ENCODE measurements at places on chromosomes 16 and 17. TPM values are rescaled to one million over a fixed set of nuclear protein-coding genes. Genes with fewer than 3 reads are reported as not detected.
A peak's percentile ranks its signal among the peaks of the same experiment; 100 is the strongest.

- no peak for DNase-seq
These were observed 27.5 kb downstream of the OR1D5 start for GRCh38 chr17:3035968-3036280.

GRCh38 chr16:4159726-4160125, 43.5 kb upstream of the ADCY9 start:
- DNase-seq = no peak

GRCh38 chr17:59337741-59338299, 6.4 kb downstream of the YPEL2 start:
- DNase-seq = no peak

DNA sequence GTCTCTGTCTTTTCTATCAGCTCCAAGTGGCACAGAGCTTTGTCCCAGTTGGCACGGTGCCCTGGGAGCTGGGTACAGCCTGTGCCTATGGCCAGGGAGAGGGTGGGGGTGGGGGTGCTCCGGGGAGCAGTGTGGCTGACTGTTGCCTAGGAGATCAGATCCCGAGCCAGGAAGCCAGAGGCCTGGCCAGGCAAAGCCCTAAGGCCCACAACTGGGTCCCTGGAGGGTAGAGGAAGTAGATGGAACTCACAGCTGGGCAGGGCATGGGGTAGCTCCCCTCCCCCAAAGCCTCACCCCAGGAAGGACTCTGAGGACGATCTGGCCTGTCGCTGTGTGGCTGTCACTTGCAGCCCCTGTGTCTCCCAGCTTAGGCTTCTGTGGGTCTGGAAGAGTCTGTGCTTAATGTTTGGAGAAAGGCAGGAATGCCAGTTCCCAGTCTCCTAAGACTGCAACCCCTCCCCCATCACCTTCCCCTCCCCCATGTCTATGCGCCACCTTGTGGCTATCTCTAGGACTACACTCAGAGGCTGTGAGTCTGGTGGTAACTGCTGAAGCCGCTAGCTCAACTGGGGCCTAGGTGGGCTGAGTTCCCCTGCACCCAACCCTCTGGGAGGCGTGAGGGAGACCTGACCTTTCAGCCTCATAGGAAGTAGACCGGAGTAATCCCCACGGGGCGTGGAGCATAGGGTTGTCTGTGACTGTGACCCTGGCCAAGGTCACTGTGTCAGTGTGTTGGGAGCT, 12.6 kb downstream of the THRA start:
- peak; percentile 76 for DNase-seq

DNA sequence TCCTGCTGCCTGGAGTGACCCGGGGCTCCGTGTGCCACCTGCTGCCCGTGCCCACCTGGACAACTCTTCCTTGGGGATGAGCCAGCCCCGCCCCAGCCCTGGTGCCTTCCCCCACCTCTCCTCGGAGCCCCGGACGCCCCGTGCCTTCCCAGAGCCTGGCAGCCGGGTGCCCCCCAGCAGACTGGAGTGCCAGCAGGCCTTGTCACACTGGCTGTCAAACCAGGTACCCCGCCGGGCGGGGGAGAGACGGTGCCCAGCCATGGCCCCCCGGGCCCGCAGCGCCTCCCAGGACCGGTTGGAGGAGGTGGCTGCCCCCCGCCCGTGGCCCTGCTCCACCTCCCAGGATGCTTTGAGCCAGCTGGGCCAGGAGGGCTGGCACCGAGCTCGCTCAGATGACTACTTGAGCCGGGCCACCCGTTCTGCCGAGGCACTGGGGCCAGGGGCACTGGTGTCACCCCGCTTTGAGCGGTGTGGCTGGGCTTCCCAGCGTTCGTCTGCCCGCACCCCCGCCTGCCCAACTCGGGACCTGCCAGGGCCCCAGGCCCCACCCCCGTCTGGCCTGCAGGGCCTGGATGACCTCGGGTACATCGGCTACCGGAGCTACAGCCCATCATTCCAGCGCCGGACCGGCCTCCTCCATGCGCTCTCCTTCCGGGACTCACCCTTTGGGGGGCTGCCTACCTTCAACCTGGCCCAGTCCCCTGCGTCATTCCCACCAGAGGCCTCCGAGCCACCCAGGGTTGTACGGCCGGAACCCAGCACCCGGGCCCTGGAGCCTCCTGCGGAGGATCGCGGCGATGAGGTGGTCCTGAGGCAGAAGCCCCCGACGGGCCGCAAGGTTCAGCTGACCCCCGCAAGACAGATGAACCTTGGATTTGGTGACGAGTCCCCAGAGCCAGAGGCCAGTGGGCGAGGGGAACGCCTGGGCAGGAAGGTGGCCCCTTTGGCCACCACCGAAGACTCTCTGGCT, 38.4 kb downstream of the ARHGAP23 start:
- DNase-seq = no peak

DNA sequence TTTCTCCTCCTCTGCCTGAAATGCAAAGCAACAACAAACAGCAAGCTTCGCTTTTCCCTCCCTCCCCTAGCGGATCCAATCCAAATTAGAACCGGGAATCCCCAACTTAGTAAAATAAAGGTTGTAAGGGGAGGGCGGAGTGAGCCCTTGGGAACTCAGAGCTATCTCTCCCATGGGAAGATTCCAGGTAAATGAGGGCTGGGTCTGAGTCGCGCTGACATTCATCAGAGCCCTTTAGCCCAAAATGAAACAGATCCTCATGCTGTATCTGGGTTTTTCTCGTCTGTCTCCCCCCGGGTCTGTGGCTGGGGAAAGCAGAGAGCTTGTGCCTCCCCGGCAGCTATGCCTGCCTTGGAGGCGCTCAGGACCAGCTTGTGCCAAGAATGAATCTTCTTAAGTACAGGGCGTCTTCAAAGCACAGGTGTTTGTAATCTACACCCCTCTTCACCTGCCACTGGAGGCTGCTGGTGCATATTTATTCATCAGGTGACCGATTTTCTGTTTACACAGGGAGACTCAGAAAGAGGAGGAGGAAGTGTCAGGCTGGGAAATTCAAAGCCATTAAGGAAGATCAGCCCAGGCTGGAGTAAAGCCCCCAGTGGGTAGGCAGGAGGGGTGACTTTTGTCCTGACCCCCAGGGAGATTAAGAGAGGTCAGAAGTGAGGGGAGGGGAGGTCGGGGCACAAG, 55.0 kb upstream of the GSE1 start:
- no peak for DNase-seq

DNA sequence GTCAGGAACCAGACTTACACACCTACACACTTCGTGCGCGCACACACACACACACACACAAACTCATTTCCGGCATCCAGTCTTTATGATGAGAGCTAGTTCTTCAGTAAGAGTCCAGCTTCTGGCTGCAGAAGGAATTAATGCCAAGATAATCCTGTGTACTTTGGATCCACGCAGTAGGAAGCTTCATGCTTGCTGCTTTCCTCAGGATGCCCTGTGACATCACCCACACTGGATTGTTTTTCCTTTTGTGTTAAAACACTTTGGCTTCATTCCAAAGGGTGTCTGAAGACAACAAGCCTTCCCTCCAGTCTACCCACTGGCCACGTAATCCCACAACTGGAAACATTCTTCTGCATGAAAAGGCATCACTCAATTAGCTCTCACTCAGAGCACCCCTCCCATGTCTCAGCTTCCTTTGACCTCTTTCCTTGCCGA, 35.4 kb downstream of the KCNJ16 start:
- DNase-seq = peak; percentile 100

GRCh38 chr17:2213291-2213960, 90.2 kb downstream of the SMG6 start:
- DNase-seq = no peak

GRCh38 chr16:81190667-81191066, 47.8 kb upstream of the BCO1 start:
- DNase-seq = no peak

GRCh38 chr16:85484347-85485300, 128.5 kb upstream of the GSE1 start:
- no peak for DNase-seq

GRCh38 chr17:63196772-63197335, 230.8 kb downstream of the TANC2 start:
- DNase-seq = peak; percentile 24

GRCh38 chr16:7820816-7821215, 488.2 kb downstream of the RBFOX1 start:
- no peak for DNase-seq

DNA sequence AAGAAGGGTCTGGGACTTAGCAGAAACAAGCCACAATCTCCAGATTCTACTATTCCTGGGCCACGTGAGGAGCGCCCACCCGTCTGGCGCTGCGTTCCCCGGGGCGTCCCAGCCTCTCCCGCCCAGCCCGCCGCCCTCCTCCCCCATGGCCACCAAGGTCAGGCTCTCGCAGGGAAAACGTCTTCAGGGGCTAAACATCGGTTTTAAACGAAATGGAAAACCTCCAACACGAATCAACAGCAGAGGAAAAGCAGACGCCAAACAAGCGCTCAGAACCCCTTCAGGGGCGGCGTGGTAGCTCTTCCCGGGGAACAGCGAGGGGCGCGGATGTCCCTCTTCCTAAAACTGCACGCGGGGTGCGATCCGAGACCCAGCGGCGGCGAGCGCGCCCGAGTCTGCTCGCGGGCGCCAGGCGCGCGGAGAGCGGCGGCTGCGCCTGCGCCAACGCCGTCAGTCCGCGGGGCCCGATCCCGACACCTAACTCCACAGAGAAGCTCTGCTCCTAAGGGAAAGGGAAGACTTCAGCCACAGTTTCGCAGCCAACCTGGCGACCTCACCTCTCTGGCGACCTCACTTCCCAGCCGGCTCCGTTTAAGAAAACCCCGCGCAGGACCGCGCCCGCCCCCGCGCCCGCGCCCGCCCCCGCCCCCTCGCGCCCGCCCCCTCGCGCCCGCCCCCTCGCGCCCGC, 505 bp upstream of the COG1 start:
- peak; percentile 77 for DNase-seq

DNA sequence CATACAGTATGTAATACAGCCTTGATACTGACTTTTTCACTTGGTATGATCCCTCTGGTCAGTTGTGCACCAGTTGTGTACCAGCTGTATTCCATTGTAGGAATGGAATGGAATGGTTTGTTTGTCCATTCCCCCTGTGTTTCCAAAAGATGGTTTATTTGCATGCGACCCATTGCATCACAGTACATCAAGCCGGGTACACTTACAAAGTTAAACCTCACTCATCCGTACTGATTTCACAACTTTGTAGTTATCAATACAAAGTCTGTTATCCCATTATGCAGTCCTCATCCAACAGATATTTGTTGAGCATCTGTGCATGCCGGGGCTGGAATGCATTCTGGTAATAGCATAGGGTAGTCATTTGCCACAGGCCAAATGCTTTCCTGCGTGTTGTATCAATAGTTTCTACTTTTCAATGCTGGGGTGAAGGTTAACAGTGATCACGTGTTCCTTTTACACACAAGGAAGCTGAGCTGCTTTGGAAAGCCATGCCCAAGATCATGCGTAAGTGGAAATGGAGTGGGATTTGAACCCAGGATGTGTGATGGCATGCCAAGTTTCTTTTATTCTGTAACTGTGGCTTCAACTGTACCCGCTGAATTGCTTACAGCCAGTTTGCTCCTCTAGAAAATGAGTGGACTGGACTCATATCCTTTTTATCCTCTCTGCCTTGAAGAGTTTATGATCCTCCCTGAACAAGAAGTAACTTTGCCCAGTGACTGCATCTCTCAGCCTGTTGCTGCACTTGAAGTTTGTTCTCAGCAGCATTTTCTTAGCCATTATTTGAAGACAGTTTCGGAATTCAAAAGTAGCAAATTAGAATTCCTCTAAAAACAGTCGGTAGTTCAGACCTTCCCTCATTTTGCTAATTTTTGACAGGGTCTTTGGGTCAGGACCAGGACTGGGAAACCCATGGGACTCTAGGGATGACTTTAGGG, 228.5 kb downstream of the CCDC182 start:
- no peak for DNase-seq

- no peak for DNase-seq
These were observed 74.2 kb upstream of the MED9 start for GRCh38 chr17:17402558-17402957.

- DNase-seq = no peak
These were observed 7.1 kb downstream of the ACSF3 start for GRCh38 chr16:89100601-89101302.

GRCh38 chr16:66562986-66563385, 3.3 kb upstream of the CMTM1 start:
- no peak for DNase-seq

Gene ESRP2
- 4.1 TPM for total RNA-seq

Gene MARVELD3
- total RNA-seq = not detected

Gene KRT9
- total RNA-seq = not detected

Gene SOCS1
- total RNA-seq = 0.23 TPM

Gene SLC22A31
- not detected for total RNA-seq

Gene CACNA1H
- total RNA-seq = 0.05 TPM

Gene LYRM9
- total RNA-seq = 9.4 TPM
